ENCODE measurements at places on chromosomes 11 and 22.

DNA sequence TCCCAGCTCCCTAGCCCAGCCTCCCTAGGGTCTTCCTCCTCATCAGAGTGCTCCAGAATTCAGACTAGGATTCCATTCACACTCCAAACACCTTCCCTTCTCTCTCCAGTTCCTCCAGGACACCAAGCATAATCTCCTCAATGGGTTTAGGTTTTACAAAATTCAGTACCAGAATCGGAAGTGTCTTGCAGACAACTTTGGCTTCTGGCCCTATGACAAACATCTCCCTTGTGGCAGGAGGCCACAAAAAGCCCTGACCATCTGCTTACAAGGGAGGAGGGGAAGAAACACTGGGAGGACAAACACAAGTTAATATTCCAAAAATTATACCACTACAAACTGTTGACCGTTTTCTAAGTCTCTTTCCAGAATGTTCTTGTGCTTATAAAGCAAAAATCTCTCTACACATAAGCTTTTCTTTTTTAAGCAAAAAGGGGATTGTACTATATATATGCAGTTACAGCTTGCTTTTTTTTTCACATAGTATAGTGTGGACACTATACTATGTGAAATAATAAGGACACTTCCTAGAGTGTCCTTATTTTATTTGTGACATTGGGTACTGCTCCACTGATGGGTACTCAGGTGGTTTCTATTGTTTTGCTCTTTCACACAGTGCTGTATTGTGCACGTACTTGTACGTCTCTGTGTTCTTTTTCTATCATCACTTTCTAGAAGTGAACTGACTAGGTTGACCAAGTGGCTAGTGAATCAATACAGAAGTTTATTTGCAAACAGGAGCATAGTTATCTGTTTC lies 78.7 kb downstream of the BDNF start:
- DNase-seq: no peak

GRCh38 chr11:83508804-83509203 lies 222.6 kb upstream of the CCDC90B start:
- DNase-seq: no peak

DNA sequence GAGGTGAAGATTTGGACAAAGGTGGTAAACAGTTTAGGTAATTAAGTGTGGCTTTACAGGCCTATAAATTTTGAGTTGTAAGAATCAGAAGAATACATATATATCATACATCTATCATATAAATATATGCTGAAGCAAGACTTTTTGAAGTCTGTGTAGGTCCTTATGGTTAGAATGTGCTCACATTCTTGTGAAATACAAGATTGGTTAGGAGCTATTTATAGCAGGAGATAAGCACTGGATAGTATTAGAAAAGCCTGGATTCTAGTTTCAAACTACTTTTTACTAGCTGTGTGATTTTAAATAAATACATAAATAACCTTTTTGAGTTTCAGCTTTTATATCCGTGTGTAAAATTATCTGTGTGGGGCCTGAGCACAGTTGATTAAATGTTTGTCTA lies 42.3 kb downstream of the ANKRD42 start:
- no peak for DNase-seq

DNA sequence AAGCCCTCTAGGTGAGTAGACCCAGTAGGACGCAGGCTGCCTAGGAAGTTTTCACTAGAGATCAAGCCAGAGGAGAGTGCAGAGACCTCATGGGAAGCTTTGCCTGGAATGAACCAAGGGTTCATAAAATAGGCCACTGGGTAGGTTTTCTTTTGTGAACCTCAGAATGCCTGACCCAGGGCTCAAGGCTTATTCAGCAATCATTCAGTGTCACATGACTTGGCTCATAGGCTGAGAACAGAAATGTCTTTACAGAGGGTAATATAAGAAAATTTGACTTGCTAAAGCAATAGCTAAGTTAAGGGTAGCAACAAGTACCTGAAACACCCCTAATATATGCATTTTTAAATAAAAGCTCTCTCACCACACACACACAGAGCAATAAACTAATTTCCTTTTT lies 132.6 kb downstream of the RAB38 start:
- DNase-seq: no peak

Data from GM19239 (cell line).